ENCODE measurements at places on chromosomes 16 and 17. TPM values are rescaled to one million over a fixed set of nuclear protein-coding genes. Genes with fewer than 3 reads are reported as not detected.

DNA sequence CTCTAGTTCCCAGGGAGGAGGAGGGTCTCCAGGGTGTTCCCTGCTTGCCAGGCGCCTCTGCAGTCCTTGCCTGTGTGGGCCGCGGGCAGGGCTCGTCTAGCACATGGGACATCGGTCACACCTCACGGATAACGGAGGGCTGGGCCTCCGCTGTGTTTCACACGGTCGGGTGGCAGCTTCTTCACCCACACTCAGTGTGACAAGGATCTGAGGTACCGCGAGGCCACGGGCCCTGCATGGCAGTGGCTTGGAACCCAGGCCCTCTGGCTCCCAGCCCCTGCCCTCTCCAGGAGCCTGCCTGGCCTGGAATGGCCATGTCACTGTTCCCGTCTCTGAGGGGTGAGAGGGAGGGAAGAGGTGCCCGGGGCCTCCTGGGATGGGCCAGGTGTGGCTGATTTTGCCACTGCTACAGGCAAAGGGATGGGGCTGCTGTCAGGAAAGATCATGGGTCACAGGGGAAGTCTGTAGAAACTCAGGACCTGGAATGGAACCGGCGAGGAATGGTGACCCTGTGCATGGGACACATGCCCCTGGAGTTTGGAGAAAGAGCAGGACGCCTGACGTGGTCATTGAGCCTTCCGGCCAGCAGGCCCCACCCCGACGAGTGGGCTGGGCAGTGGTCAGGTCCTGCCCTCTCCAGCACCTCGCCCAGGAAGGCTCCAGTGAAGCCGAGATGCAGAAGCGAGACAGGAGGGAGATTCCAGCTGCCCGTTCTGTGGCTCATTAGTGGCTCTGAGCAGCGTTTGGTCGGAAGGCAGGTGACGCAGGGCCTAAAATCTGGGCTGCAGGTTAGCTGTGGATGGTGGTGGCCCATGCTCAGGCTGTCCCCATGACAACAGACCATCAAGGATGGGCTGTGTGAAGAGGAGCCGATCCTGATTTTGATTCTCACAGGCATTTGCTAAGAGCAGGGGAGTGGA, 76.5 kb upstream of the GSE1 start:
- no peak for DNase-seq

DNA sequence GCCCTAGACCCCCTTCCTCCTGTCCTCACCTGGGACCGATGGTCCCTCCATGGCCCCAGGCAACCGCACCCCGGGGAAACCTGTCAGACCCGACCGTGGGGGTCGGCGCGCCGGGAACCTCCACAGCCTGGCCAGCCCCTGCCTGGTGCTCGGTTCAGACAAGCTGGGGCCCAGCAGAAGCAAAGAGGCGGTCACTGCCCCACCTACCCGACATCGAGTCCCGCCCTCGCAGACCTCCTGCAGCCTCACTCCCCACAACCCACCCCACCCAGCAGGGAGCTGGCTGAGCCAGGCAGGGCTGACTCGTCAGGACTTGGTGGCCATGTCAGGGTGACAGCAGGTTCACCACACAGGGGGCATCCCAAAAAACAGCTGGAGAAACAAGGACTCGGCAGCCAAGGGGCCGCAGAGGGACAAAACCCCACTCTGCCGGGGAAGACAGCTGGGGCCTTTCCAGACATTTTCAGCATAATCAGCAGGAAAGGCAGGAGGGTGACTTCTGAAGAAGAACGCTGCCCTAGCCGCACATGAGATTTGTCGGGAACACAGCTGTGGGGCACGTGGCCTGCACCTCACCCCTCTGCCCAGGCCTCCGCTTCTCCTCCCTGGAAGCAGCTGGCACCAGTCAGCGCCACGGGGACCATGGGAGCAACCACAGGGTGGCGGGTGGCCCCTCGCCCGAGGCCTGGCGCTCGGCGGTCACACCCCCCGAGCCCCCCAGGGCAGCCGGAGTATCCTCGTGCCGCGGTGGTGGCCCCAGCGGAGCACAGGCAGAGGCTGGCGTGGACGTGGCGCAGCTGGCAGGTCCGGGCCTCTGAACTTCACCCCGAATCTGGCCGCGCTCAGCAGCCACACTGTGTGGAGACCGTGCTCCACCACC, 22.9 kb downstream of the GNPTG start:
- no peak for DNase-seq

DNA sequence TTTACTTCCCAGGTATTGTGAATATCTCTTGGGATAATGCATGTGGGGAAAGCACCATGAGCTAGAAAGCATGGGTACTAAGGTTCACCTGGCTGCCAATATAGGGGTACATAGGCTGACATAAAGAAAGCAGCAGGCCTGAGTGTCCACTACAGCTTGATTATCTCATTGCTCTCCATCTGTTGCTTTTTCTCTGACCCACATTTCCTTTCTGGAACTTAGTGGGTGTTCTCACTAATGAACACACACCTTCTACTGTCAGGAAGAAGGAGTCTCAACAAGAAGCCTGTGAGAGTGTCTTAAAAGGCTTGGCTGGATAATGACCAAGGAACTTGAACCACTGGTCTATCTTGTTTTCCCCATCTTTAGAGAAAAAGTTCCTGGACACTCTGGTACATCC, 62.5 kb downstream of the CA10 start:
- DNase-seq, result no peak

DNA sequence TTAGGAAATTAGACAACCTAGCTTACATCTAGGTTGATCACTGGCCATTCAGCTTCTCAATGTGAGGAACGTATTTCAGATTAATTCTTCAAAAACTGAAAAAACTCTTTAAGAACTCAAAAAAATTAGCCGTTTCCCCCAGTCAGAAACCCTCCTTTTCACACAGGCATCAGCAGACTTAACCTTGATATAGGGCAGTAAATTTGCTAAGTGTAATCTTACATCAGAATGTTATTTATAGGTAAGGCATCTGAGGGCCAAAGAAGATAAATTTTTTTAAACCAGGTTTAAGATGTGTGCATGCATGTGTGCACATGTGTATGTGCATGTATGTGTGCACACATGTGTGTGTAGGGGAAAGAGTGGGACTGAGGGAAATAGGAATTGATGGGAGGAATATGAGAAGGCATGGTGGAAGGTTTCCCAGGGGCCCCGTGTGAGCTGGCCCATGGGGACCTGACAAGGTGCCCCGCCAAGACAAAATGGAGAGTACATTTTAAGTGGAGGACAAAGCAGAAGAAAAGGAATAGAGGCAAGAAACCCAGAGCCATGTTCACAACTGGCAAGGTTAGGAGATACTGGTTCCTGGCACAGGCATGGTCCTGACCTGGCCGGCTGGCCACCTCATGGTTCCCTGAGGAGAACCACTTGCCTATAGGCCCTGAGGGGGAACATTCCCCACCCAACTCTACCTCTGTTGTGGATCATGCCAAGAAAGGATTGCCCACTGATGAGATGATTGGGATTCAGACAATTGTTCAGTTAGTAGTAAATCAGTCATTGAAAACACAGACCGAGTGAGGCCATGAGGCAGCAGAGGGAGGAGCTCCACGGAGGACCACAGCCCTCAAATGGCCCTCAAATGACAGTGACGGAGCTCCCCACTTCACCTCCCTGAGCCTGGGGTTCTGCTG, 33.0 kb downstream of the TEX2 start:
- no peak for DNase-seq

DNA sequence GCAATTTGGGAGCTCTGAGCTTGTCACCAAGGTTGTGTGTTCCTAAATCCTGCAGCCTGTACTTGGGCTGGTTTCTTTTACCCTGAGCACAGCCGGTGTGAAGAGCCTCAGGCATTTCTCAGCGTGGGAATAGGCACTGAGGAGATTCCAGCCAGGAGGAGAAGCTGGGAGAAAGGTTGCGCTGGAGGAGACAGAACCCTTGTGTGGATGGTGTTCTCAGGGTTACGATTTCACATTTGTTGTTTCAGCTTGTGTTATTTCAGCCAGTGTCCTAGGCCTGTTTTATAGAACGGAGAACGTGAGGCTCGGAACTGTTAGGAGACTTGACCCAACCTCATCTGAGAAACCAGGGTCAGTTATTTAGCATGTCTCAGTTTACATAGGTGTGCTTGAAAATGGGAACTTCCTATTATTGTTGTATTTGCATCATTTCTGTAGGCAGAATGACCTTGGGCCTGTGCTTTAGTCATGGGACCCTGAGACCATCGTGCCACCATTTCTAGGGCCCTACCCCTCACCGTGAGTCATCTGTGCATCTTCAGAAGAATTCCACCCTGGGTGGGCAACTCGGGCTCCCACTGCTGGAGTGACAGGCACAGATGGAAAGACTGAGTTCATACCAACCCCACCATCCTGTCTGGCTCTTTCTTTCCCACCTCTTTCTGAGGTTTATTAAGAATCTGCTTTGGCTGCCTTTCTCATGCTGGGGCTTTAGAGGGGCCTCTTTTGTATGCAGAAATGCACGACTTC, 134.9 kb downstream of the MSI2 start:
- no peak for DNase-seq

GRCh38 chr16:35636480-35637230, 2177.2 kb downstream of the TP53TG3F start:
- DNase-seq, result no peak

DNA sequence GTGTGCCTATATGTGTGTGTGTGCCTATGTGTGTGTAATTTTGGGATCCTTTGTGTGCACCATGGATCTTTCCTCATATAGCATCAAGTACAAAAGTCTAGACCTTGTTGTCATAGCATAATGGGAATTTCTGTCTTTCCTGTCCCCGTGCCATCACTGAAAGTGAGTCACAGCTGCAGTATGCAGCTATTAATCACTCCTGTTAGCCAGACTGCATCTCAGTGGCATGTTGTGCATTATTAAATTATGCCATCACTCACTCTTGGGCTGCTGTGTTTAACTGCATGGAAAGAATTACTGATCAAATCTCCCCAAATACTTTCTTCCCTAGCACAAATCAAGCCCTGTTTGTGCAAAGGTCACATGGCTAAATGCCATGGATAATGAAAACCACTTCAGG, 92.4 kb downstream of the CBLN1 start:
- DNase-seq, result no peak

GRCh38 chr16:81639348-81639747, 139.7 kb upstream of the PLCG2 start:
- no peak for DNase-seq

DNA sequence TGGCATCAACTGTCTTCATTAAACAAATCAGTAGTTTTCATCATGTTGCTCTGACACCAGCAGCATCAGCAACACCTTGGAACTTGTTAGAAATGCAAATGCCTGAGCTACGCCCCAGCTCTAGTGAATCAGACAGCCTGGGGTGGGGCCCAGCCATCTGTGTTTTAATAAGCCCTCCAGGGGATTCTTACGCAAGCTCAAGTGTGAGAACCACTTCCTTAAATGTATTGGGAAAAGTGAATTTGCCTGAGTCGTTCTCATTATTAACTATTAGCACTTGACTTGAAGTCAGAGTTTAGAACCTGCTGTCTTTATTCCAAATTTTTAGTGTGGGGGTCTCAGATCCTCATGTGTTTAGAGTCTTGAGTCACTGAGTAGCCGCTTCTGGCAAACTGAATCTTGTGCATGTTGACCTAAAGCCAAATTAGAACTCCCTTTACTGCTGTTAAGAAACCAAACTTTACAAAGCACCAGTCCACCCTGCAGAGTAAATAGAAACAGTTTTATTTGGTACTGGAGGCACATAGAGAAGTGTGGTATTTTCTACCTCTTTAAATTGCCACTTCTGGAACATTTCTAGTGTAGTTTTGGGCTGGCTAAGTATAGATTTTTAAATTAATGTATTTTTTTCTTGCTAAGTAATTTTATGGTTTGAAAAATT, 137.4 kb upstream of the COX10 start:
- no peak for DNase-seq

GRCh38 chr17:28482551-28483199, 9.2 kb downstream of the SLC13A2 start:
- no peak for DNase-seq

DNA sequence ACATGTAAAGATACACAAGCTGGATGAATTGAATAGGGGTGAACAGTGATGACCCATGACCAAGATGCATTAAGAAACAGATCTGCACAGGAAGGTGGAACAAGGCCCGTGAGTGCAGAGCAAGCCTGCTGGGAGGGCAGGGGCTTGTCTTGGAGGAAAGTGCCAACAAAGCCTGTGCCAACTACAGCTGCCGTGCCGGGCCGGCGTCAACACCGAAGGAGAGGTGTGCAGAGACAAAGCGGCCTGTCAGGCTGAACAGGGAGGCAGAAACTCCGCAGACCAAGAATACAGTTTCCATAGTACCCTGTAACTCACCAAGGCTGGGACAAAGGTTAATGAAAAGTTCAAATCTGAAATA, 46.7 kb downstream of the ANKRD11 start:
- no peak for DNase-seq

DNA sequence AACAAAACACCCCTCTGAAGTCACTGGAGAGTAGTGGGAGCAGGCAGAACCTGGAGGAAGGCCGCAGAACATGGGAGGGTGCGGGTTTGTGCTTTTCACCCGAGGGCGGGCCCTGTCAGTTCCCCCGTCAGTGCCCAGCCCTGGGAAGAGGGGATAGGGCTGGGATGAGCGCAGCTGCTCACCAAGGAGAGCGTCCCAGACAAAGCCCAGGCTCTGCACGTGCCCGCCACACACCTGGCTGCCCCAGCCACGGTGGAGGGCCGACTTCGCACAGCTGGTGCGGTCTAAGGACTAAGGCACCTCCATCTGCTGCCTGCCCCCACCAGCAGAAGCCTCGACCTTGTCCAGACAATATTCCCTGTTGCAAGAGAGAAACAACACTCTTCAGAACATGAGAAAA, 39.5 kb downstream of the ZCCHC14 start:
- no peak for DNase-seq

DNA sequence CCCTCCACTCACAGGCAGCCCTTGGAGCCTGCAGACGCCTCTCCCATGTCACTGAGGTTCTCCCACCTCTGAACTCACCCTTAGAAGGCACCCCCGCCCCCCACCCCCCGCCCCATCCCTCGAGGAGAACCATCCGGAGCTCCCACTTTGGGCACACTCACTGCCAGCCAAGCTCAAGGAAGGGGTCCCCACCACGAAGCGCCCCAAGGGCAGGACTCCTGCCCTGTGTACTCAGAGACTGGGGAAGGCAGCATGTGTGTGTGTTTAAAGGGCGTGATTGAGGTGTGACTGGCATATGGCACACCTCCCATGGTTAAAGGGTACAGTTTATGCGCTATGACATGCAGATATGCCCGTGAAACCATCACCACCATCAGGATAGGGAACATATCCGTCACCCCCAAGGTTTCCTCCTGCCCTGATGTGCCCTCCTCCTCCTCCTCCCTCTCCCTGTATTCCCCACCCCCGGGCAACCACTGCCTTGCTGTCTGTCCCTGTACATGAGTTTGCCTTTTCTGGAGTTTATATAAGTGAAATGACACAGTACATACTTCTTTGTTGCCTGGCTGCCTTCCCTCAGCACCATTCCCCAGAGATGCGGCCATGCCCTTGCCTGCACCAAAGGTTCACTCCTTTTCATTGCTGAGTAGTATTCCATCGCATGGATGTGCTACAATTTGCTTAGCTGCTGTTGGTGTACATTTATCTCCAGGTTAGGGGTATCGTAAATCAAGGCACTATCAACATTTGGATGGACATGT, 14.0 kb upstream of the RBFOX3 start:
- no peak for DNase-seq

The RNF167 gene
- 13.5 TPM for total RNA-seq

The P2RX1 gene
- not detected for total RNA-seq

The CHD9 gene
- 22.2 TPM for total RNA-seq

The CACNG4 gene
- not detected for total RNA-seq
